ENCODE measurements at places on chromosomes 13 and 19. TPM values are rescaled to one million over a fixed set of nuclear protein-coding genes. Genes with fewer than 3 reads are reported as not detected.

GRCh38 chr13:77866971-77867370 is 51.7 kb downstream of the EDNRB start:
- DNase-seq = no peak

DNA sequence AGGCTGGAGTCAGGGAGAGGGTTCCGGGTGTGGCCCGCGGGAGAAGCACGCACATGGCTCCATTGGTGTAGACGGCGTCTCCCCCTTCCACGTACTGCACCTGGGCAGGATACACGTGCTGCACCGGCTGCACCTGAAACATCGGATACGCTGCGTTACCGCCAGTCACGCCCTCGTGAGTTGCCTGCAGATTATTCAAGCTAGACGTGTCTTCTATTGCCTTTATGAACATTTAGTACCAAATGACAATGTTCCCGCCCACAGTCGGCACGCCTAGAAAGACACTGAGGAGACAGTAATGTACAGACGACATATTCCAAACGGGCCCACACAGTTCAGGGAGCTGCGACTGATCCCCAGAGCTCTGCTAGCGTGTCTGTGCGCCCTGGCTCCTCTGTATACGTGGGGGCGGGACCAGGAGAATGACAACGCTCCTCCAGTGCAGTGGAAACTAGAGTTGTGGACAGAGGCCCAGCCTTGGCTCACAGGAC is 64.1 kb upstream of the RANBP3 start:
- no peak for DNase-seq

DNA sequence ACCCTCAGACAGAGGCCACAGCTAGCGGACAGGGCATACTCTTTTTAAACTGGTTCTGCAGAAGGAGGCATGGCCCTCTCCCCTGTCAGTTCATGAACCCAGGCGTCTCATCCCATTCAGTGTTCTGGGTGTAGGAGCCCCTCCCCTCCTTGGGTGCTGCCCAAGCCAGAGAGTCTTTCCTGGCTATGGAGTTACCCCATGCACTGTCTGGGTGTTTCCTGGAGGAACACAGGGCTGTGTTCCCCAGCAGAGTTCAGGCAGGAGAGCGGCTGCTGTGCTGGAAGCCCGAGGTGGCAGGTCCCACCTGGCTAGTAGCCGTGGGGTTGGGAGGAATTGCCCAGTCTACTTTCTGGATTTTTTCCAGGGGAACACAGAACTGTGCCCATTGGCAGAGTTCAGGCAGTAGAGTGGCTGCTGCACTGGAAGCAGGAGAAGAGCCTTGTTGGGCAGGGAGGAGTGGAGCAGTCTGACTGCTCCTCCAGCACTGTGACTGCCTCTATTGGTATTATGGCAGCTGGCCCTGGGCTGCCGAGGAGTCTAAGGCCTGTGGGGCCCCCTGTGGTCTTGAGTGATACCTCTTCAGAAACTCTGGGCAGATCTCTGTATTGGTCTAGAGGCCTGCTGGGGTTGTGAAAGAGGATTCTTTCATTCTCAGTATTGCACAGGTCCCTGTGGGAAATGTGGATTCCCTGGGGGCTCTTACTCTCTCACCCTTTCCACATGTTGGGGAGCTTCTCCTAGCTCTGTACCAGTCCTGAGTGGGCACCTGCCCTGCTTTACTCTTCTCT is 168.3 kb downstream of the PCDH20 start:
- DNase-seq = no peak

- DNase-seq = no peak
These were observed 216.0 kb upstream of the SERP2 start for GRCh38 chr13:44157606-44158005.

DNA sequence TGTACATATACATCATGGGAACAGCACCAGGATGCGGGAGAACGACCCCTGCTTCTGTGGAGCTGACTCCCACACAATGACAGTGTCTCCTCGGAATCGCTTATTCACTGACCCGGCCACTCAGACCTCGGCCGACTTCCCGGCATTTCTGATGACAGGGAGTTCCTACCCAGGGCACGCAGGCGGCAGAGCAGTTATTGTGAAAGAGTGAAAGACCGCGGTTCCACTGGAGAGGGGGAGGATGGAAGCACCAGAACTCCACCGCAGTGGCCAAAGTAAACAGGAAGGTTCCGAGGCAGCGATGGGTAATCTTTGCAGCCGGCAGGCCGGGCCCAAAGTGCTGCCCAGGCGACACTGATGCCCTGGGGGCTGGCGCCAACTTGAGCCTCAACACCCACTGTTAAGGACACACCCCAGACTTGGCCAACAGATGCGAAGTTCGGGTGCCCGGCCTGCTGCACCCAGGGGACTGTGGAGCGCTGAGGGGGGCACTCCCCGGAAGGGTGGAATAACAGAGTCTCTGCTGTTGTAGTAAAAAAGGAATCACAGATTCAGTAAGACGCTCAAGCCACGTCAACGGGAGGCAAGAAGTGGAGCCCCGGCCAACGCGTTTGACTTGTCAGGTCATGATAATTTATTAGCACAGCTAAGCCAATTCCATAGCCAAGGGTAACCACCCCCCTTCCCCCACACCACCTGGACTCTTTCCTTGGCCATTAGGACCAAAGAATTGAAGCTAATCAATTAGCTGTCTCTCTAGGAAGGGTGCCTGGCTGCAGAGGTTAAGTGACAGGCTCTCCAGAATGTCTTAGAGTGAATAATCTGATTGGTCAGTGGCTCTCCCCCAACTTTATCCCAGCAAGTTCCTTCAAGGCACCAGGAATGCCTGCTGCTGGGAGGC is 5.8 kb downstream of the MLLT1 start:
- DNase-seq = peak; percentile 87

DNA sequence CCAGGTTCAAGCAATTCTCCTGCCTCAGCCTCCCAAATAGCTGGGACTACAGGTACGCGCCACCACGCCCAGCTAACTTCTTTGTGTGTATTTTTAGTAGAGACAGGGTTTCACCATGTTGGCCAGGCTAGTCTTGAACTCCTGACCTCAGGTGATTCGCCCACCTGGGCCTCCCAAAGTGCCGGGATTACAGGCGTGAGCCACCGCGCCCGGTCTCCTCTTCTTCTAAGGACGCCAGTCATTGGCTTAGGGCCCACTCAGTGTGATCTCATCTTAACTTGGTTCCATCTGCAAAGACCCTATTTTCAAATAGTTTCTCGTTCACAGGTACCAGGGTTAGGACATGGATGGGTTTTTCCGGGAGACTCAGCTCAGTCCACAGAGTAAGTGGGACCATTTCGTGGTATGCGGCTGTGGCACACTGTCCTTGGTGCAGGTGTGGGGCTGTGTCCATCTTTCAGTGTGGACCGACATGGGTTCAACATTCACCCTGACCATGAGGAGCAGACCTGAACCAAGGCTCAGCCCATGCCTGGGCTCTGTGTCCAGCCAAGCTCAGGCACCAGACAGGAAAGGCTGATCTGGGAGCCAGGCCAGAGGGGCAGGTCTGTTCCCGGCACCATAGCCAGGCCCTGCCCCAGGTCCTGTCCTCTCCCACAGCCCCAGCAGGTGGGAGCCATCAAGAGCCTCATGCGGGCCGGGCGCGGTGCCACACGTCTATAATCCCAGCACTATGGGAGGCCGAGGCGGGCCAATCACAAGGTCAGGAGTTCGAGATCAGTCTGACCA is 2.8 kb upstream of the MKNK2 start:
- no peak for DNase-seq

DNA sequence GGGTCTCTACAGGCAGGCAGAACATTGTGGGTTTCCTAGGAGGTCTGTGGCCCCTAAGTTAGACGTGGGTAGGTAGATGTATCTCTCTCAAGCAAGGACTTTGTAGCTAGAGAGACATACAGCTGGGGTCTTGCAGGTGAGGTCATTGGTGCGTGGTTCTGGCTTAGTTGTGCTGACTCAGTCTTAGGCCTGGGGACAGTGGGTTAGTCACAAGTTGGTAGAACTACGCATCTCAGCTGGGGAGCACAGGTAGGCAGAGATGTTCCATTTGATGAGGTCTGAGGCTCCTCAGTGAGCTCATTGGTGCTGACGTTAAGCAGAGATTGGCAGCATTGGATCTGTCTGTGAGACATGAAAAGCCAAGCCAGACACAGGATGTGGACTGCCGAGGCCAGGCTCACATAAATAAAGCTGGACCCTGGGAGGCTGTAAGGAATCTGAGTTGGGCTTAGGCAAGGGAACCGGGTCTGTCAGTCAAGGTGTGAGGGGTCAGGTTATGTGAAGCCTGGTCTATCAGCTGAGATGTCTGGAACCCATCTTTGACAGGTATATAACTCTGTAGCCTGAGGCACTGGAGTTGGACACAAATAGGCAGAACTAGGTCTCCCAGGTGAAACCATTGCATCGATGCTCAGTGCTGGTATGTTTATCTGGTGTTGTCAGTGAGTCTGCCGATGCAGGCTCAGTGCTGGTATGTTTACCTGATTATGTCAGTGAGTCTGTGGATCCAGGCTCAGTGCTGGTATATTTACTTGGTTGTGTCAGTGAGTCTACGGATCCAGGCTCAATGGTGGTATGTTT is 17.4 kb upstream of the PDCD2L start:
- no peak for DNase-seq

GRCh38 chr13:75774176-75774575 is 138.0 kb downstream of the LMO7 start:
- no peak for DNase-seq

GRCh38 chr13:61774903-61775302 is 359.3 kb upstream of the PCDH20 start:
- DNase-seq = no peak

DNA sequence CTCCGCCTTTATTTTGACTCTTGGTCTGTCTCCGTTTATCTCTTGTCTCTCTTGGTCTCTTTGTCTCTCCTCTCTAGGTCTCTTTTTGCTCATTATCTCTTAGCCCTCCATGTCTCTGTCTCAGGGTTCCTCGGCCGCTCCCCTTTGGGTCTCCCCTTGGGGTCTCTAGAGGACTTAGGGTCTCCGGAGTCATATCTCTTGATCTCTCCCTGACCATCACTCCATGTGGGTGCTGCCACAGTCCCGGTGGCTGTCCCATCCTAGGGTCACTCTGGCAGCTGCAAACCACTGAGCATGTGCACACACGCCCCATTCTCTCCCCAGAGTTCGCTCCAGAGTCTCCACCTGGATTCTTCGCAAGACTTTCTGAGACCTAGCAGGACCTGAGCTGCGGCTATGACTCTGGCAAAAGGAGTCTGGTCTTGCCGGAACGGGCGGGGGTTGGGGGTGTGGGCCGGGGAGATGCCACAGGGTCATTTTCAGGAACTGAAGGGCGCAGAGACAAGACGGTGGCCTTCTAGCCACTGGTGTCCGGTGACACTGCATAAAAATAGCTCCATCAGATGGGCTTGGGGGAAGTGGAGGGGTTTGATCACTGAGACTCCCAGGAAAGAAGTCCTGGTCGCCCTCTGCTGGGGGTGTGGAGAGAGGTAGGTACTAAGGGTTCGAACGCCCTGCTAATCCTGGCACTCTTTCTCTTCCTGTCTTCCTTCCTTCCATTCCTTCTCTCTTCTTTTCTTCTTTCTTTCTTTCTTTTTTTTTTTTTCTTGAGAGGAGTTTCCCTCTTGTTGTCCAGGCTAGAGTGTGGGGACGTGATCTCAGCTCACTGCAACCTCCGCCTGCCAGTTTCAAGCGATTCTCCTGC is 1.2 kb upstream of the KCNA7 start:
- DNase-seq = no peak

- no peak for DNase-seq
These were observed 75.5 kb upstream of the VSTM2B start for GRCh38 chr19:29450306-29450705.

DNA sequence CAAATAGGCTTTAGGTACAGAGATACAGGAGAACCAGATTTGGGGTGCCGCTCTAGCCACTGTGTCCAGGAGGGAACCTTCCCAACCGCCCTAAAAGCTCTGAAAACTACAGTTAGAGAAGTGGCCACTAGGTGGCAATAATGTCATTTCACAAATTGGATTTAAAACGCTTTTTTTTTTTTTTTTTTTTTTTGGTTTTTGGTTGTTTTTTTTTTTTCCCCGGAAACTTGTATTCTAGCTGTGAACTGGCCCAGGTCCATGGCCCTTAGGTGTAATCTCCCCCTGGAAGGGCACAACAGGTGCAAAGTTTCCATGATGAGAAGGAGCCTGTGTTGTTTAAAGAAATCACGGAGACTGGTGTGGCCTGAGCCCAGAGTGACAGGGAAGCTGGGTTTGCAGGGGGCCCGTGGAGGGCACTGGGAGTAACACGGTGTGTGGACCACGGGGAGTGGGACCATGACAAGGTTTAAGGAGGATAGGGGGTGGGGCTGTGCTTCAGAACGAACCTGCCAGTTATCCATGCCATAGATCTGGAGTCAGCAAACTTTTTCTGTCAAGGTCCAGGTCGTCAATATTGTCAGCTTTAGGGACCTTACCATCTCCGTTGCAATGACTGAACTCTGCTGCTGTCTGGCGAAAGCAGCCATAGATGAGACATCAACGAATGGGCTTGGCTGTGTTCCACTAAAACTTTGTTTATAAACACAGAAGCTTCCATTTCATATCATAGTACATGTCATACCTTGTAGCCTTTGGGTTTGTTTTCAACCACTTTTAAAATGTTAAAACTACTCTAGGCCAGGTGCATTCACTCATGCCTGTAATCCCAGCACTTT is 10.1 kb downstream of the OR1I1 start:
- peak; percentile 68 for DNase-seq

- DNase-seq = no peak
These were observed 234.9 kb downstream of the PCDH9 start for GRCh38 chr13:66995203-66995611.

GRCh38 chr19:4098493-4098892 is 25.4 kb downstream of the MAP2K2 start:
- no peak for DNase-seq

GRCh38 chr13:99370481-99371275 is 63.5 kb upstream of the GPR183 start:
- no peak for DNase-seq

DNA sequence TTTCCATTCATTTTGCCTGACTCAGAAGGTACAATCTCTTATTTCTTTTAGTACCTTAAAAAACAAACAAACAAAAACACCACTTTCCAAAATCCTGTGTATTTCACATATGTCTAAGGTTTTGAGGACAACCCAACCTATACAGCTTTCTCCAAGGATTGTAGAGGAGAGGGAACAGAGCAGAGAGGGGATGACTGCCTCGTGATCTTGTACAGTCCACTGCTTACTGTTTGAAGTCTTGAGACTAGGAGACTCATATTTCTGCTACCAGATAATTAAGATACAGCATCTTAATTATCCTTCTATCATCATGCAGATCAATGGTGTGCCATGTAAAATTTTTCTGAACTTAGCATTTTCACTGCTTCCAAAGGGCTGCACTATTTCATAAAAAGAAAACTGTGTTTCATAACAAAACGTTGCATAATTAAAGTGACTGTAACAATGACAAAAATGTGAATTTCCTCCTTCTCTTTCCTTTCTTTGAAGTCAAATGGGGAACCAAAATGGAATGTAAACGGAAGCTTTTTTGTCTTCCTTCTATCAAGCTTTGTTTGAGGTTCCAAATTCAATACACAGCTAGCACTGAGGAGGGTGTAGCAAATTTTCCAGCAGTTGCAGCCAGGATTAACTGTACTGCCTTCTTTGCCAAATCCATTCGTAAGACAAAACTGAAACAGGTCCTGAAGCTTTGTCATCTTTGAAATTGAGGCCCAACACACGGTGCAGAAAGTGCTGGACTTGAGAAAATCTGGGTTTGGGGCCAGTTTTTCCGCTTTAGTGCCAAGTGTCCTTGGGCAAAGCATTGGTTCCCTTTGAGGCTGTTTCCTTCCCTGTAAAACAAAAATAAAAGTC is 34.9 kb upstream of the RCBTB2 start:
- no peak for DNase-seq

The SIGLEC5 gene
- total RNA-seq = not detected

The APOC4 gene
- not detected for total RNA-seq

The MYPOP gene
- 0.69 TPM for total RNA-seq

The ADGRE3 gene
- total RNA-seq = not detected

The SKA3 gene
- 0.30 TPM for total RNA-seq

The CELF5 gene
- total RNA-seq = 0.20 TPM

The C5AR1 gene
- not detected for total RNA-seq

The DCT gene
- 0.05 TPM for total RNA-seq

Measured in renal cortical epithelial cell (primary cell).